T follicular helper cell (primary cell): ENCODE measurements at places on chromosomes 7 and 10.

DNA sequence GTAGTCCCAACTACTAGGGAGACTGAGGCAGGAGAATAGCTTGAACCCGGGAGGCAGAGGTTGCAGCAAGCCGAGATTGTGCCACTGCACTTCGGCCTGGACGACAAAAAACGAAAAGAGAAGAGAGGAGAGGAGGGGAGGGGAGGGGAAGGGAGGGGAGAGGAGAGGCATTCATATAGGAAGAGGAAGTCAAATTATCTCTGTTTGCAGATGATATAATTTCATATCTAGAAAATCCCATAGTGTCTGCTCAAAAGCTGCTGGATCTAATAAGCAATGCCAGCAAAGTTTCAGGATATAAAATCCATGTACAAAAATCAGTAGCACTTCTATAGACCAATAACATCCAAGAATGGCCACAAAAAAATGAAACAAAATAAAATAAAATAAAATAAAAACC, 120.3 kb downstream of the LMBR1 start:
- no peak for DNase-seq

DNA sequence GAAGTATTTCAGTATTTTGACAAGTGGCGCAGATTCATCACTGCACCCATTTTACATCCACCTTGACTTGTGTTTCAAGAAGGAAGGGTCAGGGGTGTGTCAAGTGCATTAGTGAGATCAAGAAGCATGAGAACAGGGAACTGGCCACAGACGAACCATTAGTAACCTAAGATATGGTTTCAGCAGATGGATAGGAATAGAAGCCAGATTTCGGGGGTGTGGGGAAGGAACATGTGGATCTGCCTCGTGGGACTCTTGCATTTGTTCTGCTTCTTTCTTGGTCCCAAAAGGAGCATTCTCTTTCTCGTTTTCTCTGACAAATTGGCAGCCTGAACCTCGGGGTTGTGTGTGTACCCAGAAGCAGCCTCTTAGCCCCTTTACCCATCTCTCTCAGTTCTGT, 9.6 kb downstream of the DENND2A start:
- no peak for DNase-seq

GRCh38 chr10:78779339-78779955, 289.3 kb upstream of the ZMIZ1 start:
- no peak for DNase-seq

GRCh38 chr7:130352194-130353074, 7.8 kb downstream of the CPA5 start:
- no peak for DNase-seq
